Upper lobe of left lung (tissue), 6 donors: ENCODE measurements at places on chromosomes 5 and 9.

DNA sequence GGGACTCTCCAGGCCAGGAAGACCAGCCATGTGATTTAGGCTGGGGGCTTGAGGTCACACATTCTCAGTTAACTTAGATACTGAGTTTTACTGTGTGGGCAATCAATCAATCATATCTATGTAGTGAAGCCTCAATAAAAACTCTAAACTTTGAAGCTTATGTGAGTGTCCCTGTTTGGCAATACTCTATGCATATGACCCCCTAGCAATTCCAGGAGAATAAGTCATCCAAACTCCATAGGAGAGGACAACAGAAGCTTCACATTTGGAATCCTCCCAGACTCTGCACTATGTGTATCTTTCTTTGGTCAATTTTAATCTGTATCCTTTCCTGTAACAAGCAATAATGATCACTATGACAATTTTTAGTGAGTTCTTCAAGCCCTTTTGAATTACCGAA, 216.8 kb upstream of the RGMB start:
- DNase-seq, result no peak

GRCh38 chr5:75948438-75948837, 134.7 kb upstream of the SV2C start:
- no peak for DNase-seq

- DNase-seq, result no peak
Measured at GRCh38 chr5:137604348-137605095, 105.4 kb upstream of the SPOCK1 start.

DNA sequence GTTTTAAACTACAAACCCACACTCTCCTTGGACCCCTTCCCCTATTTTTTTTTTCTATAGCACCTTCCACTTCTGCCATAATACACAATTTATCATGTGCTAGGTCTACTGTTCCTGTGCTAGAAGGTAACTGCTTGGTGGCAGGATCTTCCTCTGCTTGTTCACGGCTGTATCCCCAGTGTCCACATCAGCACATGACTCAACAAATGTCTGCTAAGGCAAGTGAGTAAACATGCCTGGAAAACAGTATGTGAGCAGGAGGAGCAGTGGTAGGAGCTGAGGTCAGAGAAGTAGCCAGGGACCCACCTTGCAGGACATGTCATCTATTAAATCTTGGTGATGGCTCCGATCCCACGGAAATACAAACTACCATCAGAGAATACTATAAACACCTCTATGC, 79.4 kb downstream of the AUH start:
- DNase-seq, result no peak

- DNase-seq, result no peak
Measured at GRCh38 chr5:150389531-150390266, 23.0 kb downstream of the CD74 start.
